ENCODE measurements at places on chromosomes 11 and 22.

DNA sequence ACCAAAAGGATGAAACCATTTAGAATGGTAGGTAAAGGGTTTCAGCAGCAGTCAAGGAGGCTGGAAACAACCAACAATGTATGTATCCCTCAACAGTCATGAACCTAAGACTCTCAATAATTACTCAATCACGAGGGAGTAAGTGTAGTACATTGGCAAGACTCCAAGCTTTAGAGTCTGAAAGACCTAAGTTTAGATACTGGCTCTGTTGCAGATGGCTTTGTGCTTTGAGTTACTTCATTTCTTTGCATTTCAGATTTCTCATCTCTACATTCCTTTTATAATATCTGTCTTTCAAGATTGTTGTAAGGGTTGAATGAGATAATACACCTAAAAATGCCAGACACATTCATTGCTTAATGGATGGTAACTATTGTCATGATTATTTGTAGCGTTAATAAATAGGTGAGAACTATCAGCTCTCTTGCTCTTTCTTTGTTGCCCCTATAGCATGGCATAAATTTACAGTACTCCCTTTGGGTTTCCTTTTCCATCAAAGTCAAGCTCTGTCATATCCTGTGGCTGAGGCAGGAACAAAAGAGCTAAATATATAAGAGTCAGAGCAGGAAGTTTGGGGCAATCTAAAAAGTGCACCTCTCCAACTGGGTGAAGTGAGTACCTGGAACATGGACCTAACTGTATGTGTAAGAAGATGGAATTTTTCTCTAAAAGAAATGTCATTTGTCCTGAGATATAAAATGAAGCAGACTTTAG lies 228.2 kb upstream of the ZC3H12C start:
- DNase-seq: no peak

GRCh38 chr22:27240298-27241075 lies 561.1 kb downstream of the MN1 start:
- DNase-seq: no peak

DNA sequence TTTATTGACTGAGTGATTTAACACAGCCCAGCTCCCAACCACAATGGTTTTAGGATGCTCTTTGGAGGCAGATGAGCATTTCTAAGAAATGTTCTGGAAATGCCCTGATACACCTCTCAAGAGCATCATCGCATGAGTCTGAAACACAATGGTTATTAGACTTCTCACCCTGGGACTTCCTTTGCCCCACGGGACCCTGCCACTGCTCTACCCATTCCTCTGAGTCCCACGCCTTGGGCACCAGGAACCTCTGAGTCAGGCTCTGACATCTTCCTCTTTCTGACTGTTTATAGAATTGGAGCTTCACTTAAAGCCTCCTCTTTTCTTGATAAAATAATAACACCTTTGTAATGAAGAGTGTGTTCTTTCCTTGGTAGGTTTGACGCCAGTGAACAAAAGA lies 85.6 kb upstream of the PARVA start:
- DNase-seq: peak; percentile 81

GRCh38 chr11:86740628-86741483 lies 59.5 kb upstream of the PRSS23 start:
- DNase-seq: peak; percentile 73

DNA sequence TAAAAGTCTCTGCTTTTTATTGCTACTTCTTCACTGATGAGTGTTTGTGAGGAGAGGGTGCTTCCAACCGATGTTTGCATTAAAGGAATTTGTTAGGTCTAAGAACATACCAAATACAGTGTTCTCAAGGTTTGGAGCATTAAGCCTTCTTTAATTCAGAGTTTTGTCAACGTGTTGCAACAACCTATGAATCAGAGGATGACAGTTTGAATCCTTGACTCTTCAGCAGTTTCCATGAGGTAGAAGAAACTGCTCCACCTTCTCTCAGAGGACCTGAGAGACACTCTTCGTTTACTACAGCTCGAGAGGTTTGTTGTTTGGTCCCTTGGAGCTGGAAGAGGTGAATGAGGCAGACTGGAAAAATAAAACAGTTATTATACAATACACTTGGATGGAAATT lies 55.7 kb downstream of the NCAM1 start:
- DNase-seq: no peak

DNA sequence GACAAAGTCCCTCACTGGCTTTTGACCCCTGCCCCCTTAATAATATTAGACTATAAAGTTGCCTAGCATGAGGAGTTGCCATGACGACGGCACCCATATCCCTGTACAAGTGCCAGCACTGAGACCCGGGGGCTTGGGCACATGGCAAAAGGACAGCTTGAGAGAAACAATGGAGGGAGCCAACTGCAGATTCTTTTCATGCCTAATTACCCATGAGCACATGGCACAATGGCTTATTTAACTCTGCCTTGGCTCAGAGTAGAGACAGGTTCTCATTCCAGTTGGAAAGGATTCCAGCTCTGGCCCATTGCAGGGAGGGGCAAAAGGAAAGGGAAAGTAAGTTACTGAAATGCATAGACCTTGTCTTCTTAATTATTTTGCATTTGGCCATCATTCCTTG lies 261.2 kb upstream of the UBASH3B start:
- no peak for DNase-seq

GRCh38 chr11:57300785-57301184 lies 24.0 kb downstream of the TNKS1BP1 start:
- no peak for DNase-seq

GRCh38 chr11:8672346-8672745 lies 10.1 kb downstream of the TRIM66 start:
- DNase-seq: no peak
